ENCODE measurements at places on chromosomes 13 and 19.
A peak's percentile ranks its signal among the peaks of the same experiment; 100 is the strongest.

GRCh38 chr13:25847635-25848626, 203.9 kb downstream of the SHISA2 start:
- no peak for DNase-seq

DNA sequence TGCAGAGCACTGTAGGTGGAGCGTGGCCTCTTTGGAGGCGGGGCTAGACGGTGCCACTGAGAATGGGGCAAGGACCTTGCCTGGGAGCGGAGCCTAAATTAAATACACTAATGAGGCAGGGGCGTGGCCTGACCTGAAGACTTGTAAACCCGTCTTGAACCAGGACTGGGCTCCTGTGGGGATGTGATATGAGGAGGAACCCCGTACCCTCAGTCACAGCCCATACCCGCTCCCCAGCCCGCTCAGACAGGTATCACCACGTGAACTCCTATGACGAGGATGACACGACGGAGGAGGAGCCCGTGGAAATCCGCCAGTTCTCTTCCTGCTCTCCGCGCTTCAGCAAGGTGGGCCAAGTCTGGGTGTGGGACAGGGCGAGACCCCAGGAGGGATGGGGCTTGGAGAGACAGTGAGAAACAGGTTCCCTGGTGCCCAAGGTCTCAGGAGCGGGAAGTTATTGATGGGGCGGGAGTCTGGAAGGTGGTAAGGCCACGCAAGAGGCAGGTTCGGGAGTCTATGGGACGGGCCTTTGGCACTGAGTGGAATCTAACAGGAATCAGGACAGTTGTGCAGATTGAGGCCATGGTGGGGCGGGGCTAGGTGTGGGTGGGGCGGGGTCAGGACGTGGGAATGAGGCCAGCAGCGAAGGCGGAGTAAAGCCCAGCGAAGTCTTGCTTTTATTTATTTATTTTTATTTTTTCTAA, 14.7 kb downstream of the DNASE2 start:
- DNase-seq, result no peak

DNA sequence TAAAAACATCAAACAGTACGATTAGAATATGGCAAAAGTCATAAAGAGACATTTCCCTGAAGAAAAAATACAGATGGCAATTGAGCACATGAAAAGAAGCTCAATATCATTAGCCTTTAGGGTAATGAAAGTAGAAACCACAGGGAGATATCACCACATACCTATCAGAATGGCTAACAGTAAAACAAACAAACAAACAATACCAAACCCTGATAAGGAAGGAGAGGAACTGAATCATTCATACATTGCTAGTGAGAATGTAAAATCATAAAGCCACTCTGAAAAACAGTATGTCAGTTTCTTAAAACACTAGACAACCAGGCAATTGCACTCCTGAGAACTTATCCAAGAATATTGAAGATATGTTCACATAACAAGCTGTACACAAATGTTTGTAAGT, 1342.5 kb upstream of the SLC10A2 start:
- peak; percentile 51 for DNase-seq

DNA sequence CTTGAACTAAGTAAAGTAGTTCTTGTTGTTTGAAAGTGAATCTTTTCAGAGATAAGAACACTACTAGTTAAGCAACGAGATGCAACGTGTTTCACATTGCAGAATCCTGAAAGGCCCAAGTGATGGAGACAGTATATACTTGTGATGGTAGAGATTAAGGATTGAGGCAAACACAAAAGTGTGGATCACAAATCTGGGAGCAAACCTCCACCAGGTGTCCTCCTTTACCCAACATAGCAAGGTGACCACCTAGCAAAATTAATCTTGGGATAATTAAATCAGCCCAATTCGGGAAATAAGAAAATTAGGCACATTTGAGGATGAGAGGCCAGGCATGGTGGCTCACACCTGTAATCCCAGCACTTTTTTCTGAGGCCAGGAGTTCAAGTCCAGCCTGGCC, 563.9 kb downstream of the DACH1 start:
- DNase-seq, result no peak

DNA sequence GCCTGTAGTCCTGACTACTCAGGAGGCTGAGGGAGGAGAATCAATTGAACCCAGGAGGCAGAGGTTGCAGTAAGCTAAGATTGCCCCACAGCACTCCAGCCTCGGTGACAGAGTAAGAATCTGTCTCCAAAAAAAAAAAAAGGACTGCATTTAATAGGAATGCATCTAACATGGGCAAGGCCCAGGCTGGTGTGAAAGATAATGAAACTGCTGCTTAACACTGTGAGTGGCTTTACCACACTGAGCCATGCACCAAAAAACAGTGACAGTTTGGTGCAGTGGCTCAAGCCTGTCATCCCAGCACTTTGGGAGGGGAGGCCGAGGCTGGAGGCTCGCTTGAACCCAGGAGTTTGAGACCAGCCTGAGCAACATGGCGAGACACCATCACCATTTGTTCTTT, 8.6 kb downstream of the GTF2F1 start:
- DNase-seq, result no peak

DNA sequence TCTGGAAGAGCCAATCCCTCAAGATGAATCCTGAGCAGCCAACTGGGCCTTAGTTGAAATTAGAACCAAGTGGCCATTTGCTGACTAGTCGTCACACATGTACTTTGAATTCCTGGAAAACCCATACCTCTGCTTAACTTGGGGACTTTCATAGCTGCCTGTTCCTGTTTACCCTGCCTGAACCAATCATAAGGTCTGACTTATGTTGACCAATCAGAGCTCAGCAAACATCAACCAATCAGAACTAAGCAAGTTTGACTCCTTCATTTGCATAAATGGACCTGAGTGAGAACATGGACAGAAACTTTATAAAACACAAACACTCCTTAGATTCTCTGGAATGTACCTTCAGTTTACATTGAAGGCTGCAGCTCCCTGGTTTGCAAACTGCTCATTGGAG, 50.8 kb downstream of the LATS2 start:
- DNase-seq, result peak; percentile 36

DNA sequence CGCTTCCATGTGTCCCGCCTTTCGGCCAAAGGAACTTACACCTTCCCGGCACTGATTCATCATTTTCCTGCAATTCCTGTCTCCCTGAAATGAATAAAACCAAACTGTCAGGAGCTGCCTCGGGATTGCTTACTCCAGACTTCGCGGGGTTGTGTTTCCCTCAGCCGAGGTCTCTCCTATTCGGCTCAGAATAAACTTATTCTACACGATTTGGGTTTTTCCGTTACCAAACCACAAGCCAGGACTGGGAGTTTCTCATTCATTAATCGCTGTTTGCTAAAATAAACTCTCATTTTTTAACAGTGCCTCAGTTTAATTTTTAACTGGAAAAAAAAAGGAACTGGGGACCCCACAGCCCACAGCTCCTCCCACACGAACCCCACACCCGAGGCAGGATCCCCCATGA, 667 bp downstream of the ZNF878 start:
- peak; percentile 18 for DNase-seq

DNA sequence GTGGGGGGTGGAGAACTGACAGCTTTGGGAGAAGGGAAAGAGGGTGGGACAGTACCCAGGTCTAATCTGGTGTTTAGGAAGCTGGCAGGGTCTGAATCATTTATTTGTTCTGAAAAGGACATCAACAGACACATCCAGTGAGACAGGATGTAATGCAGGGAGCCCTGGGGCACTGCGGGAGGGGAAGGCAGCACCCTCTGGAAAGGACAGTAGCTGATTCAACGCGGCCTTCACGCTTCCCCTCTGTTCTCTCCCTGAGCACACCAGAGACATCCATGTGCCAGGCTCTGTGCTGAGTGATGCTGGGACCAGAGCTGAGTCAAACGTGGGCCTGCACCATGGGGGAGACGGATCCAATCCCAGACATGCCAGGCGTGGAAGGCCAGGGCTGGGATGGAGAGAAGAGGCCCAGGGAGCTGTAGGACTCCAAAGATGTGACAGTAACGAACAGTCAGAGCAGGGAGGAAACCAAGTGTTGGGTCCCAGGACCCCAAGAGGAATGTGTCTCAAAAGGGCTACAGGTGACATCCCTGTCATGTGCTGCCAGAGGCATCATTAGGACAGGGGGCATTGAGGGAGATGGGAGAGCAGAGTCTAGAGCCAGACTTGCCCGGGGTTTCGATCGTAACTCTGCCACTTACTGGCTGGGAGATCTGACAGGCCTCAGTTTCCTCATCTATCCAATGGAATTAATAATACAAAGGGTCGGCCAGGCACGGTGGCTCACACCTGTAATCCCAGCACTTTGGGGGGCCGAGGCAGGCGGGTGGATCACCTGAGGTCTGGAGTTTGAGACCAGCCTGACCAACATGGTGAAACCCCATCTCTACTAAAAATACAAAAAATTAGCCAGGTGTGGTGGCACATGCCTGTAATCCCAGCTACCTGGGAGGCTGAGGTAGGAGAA, 1.7 kb downstream of the ETFB start:
- DNase-seq, result no peak

DNA sequence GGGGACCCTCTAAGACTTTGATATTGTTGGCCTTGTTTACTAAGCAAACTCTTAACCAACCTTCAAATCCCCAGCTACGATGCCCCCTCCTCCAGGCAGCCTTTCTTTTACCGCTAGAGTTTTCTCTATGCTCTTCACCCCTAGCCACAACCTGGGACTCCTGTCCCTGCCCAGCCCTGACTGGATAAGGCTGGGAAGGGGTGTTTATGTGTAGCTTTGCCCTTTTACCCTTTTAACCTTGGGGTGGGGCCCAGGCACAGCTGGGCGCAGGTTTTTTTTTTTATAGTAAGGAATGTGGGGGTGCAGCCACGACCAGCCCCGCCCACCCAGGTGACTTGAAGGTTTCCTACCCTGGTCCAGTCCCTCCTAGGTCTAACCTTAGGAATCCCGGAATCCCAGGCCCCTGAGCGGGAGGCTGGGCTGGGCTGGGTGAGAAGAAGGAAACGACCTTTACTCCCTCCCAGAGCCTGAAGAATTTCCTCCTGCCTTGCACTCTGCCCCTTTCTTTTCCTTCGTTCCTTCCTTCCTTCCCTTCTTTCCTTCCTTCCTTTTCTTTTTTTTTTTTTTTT, 12.2 kb downstream of the TJP3 start:
- no peak for DNase-seq

- DNase-seq, result no peak
Measured at GRCh38 chr19:13206587-13206986, 56.4 kb downstream of the IER2 start.

- no peak for DNase-seq
Measured at GRCh38 chr13:91804724-91805123, 406.3 kb downstream of the GPC5 start.

GRCh38 chr13:100473087-100473486, 115.5 kb downstream of the GGACT start:
- no peak for DNase-seq

GRCh38 chr19:40411125-40411842, 1.9 kb downstream of the PRX start:
- no peak for DNase-seq

- no peak for DNase-seq
Measured at GRCh38 chr13:53167561-53167960, 138.9 kb downstream of the OLFM4 start.

Data from iris pigment epithelial cell (primary cell).